ENCODE measurements at places on chromosomes 7 and 10.

- DNase-seq, result no peak
These were observed 15.6 kb upstream of the MUC3A start for GRCh38 chr7:100933734-100934133.

GRCh38 chr7:36736090-36736898, 12.0 kb upstream of the AOAH start:
- no peak for DNase-seq

GRCh38 chr7:8154272-8154671, 107.7 kb downstream of the ICA1 start:
- DNase-seq, result no peak

GRCh38 chr10:129697463-129698247, 230.6 kb downstream of the MGMT start:
- DNase-seq, result no peak

- DNase-seq, result no peak
These were observed 120.8 kb downstream of the DNAJB6 start for GRCh38 chr7:157457355-157458253.

DNA sequence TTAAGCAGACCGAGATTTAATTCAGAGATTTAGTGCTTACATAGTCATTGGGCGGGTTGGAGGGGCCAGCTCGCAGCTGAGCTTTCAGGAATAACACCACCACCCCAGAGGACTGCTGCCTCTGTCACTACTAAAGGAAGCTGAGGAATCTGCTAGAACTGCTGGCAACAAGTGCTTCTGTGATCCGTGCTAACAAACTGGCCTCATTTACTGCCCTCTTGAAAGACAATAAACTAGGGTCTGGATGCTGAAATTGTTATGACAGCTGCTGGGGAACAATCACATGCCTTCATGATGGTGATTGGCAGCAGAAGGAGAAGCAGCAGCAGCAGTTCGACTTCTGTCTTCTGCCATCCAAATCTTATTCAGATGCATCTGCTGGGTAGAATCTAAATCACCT, 285.5 kb upstream of the TAC1 start:
- no peak for DNase-seq

DNA sequence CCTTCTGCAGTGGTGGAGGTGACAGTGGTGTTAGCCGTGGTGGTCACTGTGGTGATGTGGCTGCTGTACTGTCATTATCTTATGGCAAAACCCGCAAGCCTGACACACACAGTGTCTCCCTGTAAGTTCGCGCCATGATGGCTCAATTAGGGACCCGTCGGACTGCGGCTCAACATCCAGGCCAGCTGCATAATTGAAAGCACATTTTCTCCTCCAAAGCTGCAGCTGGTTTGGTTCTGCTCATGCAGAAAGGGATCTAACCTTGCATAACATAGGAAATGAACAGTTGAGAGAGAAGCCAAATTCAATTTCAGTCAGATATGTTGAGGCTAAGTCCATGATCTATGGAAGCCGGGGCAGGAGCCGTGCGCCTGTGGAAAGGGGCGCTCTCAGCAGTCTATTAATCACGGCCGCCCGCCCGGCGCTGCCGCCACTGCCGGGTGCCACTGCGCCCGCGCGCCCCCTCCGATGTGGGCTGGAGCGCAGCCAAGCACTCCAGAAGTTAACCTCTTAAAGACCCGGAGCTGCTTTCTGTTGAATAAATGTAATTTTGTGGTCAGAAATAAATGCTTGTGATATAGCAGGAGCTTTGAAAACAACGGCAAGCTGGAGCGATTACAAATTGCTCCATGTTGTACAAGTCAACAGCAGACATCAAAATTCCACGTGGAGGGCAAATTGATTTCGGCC, 227.7 kb downstream of the CUX1 start:
- peak; percentile 80 for DNase-seq

GRCh38 chr10:57955076-57955475, 312.6 kb downstream of the IPMK start:
- no peak for DNase-seq

GRCh38 chr7:155482511-155483183, 24.7 kb downstream of the EN2 start:
- no peak for DNase-seq

DNA sequence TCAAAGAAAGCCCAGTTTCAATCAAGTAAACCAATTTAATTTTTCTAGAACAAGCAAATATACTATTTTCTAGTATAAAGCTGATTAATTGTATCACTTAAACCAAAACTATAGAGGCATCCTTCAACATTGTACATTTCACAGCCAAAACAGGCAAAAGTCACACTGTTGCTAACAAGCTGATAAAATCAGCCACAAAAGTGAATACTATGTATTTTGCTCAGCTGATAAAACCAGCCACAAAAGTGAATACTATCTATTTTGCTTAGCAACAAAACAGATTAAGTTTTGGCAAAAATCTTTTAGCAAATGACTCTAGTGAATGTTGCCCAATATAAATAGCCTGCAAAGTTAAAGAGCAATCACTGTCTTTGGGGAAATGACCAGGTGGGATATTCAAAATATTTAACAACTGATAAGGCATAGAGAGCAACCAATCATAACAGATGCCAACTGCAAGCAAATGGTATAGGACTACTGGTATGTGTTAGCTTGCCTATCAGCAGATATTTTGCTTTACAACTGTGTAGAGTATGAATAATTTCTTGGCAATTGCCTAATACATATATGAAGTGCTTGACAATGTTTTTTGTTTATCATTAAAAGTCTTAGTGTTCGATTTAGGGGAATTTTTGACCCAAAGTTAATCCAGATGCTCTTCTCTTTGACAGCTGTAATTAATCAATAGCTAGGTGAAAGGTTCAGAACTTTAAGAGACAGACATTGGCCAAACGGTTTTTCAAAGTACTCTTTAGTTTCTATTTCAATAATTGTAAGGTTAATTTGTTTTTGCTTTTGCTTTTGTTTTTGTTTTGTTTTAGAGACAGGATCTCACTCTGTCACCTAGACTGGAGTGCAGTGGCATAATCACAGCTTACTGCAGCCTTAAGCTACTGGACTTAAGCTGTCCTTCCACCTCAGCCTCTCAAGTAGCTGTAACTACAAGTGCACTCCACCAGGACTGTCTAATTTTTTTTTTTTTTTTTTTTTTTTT, 44.4 kb upstream of the SP4 start:
- DNase-seq, result peak; percentile 62

DNA sequence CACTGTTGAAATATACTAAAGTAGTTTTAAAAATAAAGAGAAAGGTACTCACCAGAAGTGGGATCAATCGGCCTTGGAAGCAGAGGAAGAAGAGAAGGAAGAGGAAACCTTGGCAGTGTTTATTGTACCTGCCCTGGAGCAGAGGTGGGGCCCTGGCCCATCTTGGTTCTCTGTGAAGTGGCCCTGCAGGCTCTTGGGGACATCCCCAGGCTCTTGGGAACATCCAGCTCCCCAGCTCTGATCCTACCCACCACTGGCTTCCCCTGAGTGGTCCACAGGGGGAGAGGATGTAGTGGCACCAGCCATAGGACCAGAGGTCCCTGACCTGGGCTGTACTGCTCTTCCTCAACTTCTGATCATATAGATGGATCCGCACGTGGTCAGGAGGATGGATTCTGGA, 22.3 kb upstream of the RET start:
- DNase-seq, result no peak

DNA sequence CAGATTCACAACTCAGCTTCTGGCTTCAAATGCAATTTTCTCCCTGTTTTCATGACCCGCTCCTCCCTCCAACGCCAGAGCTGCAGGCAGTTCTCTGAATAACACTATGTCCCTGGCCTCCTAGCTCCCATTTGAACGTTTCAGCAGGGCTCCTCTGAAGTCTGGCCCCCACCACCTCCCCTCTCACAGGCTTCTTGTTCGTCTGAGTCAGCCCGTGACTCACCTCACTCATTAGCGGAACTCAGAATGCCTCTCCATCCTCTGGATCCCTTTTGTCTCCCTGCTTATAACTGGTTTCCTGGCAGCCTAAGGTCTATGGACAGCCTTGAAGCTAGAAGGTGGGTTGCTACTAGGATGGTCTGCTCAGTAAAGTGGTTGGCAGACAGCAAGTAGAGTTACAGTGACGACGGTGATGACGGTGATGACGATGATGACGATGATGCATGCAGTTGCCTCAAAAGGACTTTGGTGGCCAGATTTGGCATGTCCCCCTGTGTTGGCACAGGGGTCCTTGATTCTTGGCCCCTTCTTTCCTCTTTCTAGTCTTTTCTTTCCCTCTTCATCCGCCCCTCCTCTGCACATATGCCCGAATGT, 83.3 kb upstream of the MKLN1 start:
- DNase-seq, result no peak

- DNase-seq, result no peak
These were observed 167.4 kb downstream of the CSTF2T start for GRCh38 chr10:51532044-51532443.

DNA sequence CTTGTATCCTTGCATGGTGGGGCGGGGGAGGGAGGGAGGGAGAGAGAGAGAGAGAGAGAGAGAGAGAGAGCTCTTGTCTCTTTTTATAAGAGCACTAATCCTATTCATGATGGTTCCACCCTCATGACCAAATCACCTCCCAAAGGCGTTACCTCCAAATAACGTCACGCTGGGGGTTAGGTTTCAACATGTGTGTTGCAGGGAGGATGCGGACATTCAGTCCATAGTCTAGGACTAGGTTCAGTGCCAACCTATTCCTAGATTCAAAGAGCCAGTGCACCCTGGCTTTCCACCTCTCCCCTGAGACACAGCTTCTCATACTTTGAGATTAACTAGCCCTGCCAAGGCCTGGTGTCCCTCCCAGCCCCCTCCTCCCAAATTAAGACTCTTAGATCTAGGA, 123.0 kb downstream of the GRK5 start:
- no peak for DNase-seq

- no peak for DNase-seq
These were observed 400.5 kb downstream of the IPMK start for GRCh38 chr10:57867241-57867640.

DNA sequence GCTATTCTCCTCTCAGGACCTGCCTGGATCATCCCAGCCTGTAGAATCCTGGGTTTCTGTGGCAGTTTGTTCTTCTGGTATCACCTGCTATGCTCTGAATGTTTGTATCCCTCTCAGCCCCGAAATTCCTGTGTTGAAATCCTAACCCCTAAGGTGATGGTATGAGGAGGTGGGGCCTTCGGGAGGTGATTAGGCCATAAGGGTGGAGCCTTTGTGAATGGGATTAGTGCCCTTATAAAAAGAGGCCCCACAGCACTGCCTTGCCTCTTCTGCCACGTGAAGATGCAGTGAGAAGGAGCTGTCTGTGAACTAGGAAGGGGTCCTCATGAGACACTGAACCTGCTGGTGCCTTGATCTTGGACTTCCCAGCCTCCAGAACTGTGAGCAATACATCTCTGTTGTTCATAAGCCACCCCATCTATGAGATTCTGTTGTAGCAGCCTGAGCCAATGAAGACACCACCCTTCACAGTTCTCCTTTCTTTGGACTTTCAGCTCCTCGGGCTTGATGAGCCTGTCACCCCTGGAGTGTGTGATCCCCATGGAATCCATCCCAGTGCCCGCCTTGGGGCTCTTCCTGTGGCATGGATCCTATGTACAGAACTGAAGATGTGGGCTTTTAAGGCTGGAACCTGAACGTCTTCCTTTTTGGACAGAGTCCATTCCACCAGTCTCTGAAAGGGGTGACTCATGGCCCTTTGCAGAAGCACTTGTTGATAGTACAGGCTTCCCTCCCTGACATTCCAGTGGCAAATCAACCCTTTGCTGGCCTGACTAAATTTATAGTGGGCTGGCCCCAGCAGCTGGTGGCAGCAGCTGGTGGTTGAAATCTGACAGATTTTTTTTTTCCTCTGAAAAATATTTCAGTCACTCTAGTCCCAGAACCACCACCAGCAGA, 138.0 kb downstream of the TACC2 start:
- DNase-seq, result no peak

GRCh38 chr7:10122551-10123100, 851.0 kb upstream of the PHF14 start:
- peak; percentile 34 for DNase-seq

- DNase-seq, result no peak
These were observed 17.4 kb upstream of the SLC35G1 start for GRCh38 chr10:93876381-93876780.

GRCh38 chr10:128926711-128927110, 540.3 kb upstream of the MGMT start:
- DNase-seq, result no peak

GRCh38 chr7:130069179-130069977, 956 bp upstream of the KLHDC10 start:
- no peak for DNase-seq

GRCh38 chr7:121873289-121874194, 581 bp downstream of the PTPRZ1 start:
- DNase-seq, result peak; percentile 11

DNA sequence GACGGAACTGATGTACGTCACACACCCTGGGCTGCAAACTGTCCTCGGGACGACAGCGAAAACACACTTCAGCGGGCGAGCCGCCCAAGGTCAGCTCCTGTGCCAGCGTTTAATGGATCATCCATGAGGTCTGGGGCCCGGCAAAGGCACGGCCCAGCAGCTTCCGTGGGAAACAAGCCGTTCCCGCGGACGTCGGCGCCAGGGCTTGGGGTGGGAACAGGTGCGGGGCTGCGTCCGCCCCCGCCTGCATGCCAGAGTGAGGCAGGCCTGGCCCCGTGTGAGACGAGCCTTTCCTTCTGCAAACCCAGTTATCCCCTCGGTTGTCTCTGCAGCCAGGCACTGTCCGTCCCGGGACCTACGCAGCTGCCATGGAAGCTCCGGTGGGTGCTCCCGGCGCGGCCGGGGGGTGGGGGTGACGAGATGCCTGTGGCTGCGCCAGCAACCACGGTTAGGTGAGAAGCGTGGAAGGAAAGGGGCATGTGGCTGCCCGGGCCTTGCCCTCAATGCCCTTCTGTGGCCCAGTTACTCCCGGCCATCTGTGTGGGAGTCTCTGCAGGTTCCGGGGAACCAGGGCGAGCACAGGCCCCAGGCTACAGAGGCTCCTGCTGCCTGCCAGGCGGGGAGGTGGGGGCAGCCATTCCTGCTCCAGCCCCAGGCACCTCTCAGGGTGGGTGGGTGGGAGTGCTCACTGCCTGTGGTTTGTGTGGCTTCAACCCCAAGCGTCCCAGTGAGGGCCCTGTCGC, 42.2 kb upstream of the PDGFA start:
- no peak for DNase-seq

DNA sequence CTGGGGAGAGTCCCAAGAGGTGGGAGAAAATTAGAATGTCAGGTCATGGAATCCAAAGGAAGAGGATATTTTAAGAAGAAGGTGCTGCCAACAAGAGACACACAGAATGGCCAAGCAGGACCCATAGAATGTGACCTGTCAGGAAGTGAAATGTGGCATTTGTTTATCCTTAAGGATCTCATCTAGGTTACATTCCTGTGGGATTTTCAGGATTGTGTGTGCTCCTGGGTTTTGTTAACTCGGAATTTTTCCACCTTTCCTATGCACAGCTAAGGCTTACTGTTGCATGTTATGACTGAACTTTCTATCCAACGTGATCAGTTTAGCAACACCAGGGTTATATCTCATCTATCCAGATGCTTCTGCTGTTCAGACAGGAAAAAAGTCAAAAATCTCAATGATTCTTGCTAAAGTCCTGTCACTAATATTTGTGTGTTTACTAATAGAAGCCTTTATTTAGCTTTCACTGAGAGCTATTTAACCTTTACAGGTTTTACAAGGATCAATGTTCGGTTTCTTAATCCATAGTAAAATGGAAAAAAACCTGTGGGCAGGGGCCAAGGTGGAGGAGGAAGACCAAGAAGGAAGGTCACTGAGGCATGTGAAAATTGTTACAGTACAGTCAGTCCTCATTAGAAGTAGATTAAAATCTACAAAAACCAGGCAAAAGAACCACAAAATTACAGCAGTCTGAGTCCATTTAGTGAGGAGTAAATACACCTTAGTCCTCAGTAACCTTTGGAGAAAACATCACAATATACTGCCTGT, 437.8 kb upstream of the NPVF start:
- DNase-seq, result no peak

- no peak for DNase-seq
These were observed 1.8 kb upstream of the WAPL start for GRCh38 chr10:86523348-86523747.

- DNase-seq, result no peak
These were observed 99.2 kb downstream of the PTPRN2 start for GRCh38 chr7:158488181-158488971.
